Transverse colon (tissue), 4 donors: ENCODE measurements at places on chromosomes 2 and 18. TPM values are rescaled to one million over a fixed set of nuclear protein-coding genes. Genes with fewer than 3 reads are reported as not detected.

DNA sequence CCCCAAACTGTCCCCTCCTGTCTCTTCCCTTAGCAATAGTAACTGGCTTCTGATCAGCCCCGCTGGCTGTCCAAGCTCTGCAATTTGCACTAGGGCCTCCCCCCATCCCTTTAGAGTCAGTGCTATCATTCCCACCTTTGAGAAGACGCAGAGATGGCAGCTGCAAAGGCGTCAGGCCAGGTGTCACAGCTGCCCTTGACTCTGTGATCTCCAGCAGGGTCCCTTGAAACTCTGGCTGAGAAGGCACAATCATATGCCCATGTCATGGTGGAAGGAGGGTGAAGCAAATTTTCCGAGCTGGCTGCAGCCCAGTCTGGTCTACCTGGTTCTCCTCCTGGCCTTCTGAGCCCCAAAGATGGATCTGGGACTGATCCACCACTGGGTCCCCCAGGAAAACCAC lies 49.2 kb upstream of the TEX51 start:
- H3K4me1 ChIP-seq: no peaks in the 10 kb centered on the region
- H3K36me3 ChIP-seq: no peaks in the 10 kb centered on the region
- no peak overlapping the region for H3K4me3 ChIP-seq
- H3K27ac ChIP-seq: no peak overlapping the region
- H3K27me3 ChIP-seq: no peaks in the 10 kb centered on the region
- no peak for DNase-seq

DNA sequence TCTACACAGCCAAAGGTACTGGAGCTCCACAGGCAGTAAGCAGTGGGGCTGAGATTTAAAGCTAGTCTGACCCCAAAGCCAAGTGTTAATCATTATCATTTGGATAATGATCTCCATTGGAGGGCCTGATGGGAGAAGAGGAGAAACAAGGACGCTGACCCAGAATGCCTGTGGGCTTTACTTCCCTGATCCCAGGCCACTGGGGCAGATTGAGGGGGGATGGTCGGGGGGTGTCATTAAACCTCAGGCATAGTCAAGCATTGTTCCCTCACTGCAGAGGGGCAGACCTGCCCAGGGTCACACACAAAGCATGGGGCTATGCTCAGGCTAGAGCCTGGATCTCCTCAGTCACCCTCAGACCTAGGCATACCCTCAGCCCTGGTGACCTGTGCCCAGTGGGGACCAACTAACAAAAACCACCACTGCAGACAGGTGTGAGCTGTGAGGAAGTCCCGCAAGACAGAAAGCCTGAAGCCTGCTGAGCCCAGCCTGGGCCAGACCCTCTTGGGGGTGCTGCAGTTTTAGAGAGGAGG lies 53.4 kb downstream of the SDC1 start:
- H3K4me1 ChIP-seq: peaks cover 14% of the 10 kb centered on the region
- H3K36me3 ChIP-seq: no peaks in the 10 kb centered on the region
- no peak overlapping the region for H3K27ac ChIP-seq
- H3K27me3 ChIP-seq: no peaks in the 10 kb centered on the region
- no peak overlapping the region for H3K4me3 ChIP-seq
- no peak for DNase-seq

DNA sequence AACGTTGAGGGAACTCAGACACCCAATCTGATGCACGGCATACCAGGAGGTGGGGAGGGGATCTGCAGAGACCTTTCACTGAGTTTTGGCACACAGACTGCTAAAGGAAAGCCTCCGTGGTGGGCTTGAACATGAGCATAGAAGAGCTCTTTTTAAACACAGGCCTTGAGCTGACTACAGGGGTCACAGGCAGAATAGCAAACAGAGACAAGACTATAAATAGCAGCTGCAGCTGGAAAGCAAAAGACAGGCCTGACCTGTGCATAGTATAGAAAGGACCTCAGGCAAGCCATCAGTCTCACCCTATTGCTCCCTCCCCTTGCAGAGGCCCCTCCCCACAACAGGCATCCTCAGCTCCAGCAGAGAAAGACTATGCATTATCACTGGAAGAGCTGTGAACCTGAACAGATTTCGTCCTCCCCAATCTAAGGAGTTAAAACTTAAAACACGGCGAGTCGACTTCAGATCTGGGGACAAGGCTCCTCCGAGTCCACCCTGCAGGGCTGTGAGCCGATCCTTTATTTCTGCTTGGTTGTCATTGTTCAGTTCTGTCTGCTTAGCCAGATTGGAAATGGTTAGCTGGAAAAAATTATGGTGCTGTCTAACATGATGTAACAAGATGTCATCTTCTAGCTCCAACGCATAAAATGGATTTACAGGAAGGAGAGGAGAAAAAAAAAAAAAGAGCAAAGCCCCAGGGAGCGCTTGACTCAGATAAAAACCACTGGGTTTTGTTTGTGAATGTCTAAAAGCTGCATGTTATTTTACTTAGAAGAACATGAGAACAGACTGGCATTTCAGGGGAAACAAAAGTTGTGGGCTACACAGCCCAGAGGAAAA lies 25.2 kb upstream of the LCLAT1 start:
- H3K4me3 ChIP-seq: no peak overlapping the region
- peak overlapping the region; percentile 51 for H3K27ac ChIP-seq
- no peak for DNase-seq
- H3K27me3 ChIP-seq: no peaks in the 10 kb centered on the region

- H3K27me3 ChIP-seq: no peaks in the 10 kb centered on the region
- no peaks in the 10 kb centered on the region for H3K4me1 ChIP-seq
- no peak overlapping the region for H3K27ac ChIP-seq
- H3K36me3 ChIP-seq: no peaks in the 10 kb centered on the region
These were observed 22.1 kb upstream of the SERTAD2 start for GRCh38 chr2:64675860-64676259.

DNA sequence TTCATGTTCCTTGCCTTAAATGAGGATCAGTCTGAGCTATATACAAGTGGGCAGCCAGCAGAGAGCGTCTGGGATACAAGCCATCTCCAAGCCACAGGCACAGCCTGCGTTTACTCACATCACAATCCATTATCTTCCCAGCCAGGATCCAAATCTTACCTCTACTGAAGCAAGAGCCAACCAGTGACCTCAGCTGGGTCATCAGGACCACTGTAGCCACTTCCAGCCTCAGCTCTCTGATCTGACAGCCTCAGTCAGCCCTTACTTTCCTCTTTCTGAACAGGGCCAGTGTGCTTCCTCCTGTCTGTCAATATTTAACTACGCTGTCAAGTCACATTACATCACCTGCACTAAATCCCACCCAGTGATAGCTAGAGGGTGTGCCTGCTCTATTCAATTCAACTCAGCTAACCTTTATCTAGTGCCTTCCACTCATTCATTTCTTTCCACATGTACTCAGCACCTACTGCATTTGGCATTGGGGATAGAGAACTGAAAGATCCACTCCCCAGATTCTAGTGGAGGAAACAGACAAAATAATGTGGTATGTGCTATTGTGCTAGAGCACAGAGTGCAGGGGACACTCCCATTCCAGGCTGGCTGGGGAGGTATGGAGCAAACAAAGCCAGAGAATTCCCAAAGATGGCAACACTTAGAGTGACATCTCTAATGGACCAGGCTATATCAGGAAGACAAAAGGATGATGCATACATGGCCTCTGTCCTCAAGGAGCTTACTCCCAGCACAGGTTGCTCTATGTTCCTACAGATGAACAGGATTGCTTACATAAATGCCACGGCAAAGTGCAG lies 146.5 kb downstream of the NCKAP5 start:
- no peaks in the 10 kb centered on the region for H3K36me3 ChIP-seq
- no peak overlapping the region for H3K4me3 ChIP-seq
- H3K27ac ChIP-seq: peak overlapping the region; percentile 74
- no peaks in the 10 kb centered on the region for H3K27me3 ChIP-seq
- DNase-seq: peak; percentile 34

- no peak overlapping the region for H3K27ac ChIP-seq
- no peak overlapping the region for H3K4me3 ChIP-seq
- no peaks in the 10 kb centered on the region for H3K36me3 ChIP-seq
- H3K27me3 ChIP-seq: no peaks in the 10 kb centered on the region
- H3K4me1 ChIP-seq: no peaks in the 10 kb centered on the region
These were observed 82.2 kb downstream of the ADD2 start for GRCh38 chr2:70685771-70686171.

GRCh38 chr2:234290671-234291070 lies 206.2 kb downstream of the ARL4C start:
- H3K4me1 ChIP-seq: peaks cover 36% of the 10 kb centered on the region
- no peaks in the 10 kb centered on the region for H3K27me3 ChIP-seq
- no peak overlapping the region for H3K4me3 ChIP-seq

DNA sequence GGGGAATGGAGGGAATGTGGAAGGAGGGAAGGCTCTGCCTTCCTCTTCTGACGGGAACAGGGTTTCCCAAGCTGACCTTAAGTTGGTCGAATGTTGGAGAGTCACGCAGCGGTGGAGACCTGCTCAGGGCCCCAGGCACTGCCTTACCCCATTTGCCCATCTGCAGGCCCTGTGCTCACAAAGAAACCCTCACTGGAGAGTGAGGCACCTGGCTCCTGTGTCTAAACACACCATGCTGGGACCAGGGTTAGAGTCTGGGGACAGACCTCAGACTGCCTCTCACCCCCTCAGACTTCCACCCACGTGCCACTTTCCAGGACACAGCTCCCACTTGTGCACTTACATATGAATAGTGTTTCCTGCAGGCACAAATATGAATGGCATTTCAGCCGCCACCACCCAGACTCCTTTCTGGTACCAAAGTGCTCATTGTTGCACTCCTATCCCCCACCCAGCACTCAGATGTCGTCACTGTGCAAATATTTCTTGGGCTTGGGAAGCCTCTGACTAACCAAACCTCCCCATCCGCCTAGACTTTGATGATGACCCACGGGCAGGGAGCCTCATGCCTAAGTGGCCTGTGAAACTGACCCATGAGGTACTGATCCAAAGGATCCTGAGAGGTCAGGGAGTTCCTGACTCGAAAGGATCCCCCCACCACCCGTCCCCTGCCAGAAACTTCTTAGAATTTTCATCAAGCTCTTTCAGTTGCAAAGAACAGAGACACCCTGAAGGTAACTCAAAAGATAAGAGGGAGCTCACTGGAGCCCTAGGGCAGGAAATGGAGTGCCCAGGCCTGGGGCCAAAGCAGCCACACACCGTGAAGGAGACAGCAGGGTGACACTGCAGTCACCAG lies 78.3 kb downstream of the STPG4 start:
- H3K4me3 ChIP-seq: no peak overlapping the region
- peak overlapping the region; percentile 43 for H3K27ac ChIP-seq
- peaks cover 61% of the 10 kb centered on the region for H3K4me1 ChIP-seq

DNA sequence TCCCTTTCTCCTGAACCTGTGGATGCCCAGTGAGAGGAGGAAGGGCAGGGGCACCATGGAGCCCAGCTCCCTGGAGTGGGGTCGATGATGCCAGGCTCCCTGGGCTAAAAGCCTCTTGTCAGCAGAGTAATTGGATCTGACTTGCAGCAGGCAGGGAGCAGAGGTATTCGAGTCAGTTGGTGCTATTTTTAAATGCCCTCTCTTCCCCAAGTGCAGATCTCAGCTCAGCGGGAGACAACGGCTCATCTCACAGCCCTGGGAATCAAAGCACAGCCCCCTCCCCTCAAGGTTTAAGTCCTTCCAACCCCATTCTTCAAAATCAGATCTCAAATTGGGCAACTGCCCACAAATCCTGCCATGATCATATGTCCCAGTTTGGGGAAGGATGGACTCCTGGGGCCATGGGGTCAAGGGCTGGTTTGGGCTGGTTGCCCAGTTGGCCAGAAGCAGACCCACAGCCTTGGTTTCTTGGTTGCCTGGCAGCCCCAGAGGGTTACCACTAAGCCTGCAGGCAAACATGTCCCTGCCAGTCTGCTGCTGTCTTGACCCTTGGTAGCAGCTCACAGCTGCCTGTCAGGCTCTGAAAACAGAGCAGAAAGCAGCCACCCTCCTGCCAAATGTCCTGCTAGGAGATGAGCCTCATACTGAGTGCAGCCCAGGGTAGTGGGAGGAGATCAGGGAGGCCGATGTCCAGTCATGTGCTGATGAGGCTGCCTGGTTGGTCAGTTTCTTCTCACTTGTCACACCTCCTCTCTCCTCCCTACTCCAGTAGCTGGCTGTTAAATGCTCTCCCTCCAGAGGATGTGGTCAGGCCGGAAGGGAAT lies 244.9 kb downstream of the LOXHD1 start:
- H3K36me3 ChIP-seq: no peaks in the 10 kb centered on the region
- no peaks in the 10 kb centered on the region for H3K27me3 ChIP-seq
- peak overlapping the region; percentile 74 for H3K27ac ChIP-seq
- peaks cover 3% of the 10 kb centered on the region for H3K4me1 ChIP-seq

DNA sequence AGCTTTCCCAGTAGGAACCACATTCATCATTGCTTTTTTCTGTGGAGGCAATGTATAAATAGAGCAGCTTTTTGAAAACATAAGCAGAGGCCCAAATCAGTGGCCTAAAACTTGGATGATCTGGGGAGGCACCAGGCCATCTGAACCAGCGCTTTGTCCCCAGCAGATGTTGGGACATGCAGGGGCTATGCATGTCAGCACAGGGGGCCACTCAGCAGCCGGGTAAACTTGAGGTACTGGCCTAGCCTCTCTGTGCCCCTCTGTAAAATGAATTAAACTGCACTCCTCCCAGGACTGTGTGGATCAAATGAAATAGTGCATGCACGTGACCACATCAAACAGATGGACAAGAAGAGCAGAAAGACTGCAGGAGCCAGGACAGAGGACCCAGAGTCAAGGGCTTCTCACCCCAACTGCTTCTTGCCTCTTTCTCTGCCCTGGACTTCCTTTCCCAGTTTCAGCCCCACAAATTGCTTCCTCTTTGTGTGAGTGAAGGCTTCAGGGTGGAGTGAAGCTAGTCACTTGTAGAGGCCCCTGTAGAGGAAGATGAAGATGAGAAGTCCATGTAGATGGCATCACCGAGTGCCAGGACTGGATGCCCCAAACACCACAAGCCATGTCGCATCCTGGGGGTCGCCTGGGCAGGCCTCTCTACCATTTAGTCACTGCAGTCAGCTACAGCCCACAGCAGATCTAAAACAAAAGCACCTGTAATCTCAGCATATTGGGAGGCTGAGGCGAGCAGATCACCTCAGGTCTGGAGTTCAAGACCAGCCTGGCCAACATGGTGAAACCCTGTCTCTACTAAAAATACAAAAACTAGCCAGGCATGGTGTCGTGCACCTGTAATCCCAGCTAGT lies 53.2 kb downstream of the IMPA2 start:
- no peak overlapping the region for H3K4me3 ChIP-seq
- no peaks in the 10 kb centered on the region for H3K4me1 ChIP-seq
- DNase-seq: no peak
- H3K27me3 ChIP-seq: no peaks in the 10 kb centered on the region
- H3K36me3 ChIP-seq: no peaks in the 10 kb centered on the region

The SERPINB13 gene
- not detected for total RNA-seq

The TMEM247 gene
- total RNA-seq: not detected

The LYG1 gene
- total RNA-seq: not detected

The MAPK4 gene
- 2.9 TPM for total RNA-seq

The RNF152 gene
- total RNA-seq: 97.2 TPM

The DHRS9 gene
- total RNA-seq: 117 TPM

The UGT1A7 gene
- total RNA-seq: 3.4 TPM

The SLC40A1 gene
- 345 TPM for total RNA-seq

The ENOSF1 gene
- 76.9 TPM for total RNA-seq

The NDUFV2 gene
- 24.7 TPM for total RNA-seq

The ARHGEF33 gene
- total RNA-seq: not detected

The NTSR2 gene
- total RNA-seq: not detected

The SCN3A gene
- 0.60 TPM for total RNA-seq
